A172 (cell line): ENCODE measurements at places on chromosomes 6 and 20.

GRCh38 chr6:42338744-42339222 is 112.9 kb downstream of the TRERF1 start:
- peak; percentile 98 for DNase-seq

DNA sequence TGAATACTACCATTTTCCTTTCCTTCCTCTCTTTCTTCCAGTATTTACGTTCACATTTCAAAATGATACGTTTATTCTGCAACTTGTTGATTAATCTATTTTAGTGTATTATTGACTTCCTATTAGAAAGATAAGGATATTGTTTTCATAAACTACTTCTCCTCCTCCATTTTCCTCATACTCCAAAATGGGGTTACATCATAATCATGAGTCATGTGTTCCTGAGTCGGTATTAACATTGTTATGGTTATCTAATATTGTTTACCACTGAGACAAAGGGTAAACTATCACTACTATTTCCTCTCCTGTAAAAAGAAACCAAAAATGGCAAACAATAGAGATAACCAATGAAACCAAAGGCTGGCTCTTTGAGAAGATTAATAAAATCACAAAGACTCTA is 126.5 kb upstream of the CDYL start:
- DNase-seq: no peak

DNA sequence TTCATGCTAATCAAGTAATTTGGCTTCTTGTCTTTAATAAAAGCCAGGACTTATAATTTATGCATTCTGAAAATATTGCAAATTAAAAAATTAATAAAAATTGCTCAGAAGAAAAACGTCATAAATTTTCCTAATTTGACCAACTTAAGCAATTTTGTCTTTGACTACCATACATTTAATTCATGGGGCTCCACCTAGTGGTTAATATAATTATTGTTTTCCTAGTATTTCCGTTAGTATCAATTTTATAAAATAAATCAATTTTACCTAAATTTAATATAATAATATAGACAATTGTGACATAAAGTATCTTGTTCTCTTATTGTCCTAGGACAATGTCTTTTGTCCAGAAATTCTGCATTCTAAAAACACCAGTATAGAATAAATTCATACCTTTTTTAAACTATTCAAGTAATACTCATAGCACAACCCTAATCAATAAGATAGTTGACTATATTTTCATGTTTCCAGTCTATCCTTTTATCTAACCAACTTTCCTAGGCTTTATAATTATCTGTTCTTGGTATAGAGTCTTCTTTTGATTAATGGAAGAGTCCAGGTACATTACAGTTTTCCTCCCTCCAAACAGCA is 319.9 kb downstream of the TRDN start:
- no peak for DNase-seq

DNA sequence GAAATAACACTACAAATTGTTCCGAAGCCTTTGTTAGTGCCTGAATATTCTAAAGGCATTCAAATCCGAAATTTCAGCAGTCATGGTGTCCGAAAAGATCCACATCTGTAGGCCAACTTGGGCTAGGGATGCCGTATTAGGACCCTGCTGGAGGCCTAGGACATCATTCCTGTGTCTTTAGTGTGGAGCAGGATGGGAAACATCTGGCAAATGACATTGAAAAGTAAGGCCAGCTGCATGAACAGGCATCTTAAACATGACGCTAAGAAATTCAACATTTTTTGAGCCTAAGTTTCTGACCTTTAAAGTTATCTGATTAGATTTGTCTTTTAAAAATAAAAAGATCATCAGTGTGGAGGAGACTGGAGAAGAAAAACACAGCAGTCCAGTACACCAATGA is 91.3 kb downstream of the MYLK4 start:
- DNase-seq: no peak

DNA sequence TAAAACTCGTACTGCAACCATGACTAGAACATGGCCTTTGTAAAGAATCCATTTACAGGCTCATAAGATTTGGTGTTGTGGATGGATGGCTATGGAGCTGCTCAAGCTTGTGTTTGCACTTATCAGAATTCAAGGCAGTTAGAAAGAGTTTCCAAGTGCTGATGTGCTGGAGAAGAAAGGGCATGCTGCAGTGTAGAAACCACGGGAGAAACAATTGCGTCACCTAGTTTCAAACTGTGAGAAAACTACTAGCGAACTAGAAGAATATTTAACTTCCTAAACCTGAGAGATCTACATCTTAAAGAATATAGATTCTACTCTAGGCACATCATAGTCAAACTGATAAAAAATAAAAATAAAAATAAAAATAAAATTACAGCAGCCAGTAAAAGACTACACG is 116.2 kb downstream of the SGK1 start:
- DNase-seq: no peak

DNA sequence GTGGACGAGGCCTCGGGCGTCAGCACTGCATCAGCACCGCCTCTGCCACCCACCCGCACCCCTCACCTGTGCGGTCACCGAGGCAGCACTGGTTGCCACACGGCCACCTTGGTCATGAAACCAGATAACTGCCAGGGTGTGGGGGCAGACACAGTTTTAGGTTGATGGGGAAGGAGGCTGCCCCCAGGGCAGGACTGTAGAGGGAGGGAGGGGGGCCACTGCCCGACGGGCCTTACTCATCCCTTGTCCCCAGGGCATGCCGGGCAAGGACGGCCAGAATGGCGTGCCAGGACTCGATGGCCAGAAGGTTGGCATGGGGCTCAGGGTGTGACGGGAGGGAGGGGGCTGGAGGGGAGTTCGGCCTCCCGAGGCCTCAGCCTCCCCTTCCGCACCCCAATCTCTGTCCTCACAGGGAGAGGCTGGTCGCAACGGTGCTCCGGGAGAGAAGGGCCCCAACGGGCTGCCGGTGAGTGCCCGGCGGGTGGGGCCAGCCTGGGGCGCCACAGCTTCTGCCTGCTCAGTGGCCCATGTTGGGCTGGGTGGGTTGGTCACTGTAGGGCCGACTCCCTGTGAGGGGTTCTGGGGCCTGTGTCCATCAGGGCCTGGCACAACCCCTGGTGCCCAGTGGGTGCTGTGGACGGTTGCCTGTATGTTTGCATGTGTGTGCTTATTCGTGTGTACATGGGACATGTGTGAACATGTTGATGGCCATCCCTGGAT is 11.8 kb downstream of the COL9A3 start:
- no peak for DNase-seq

DNA sequence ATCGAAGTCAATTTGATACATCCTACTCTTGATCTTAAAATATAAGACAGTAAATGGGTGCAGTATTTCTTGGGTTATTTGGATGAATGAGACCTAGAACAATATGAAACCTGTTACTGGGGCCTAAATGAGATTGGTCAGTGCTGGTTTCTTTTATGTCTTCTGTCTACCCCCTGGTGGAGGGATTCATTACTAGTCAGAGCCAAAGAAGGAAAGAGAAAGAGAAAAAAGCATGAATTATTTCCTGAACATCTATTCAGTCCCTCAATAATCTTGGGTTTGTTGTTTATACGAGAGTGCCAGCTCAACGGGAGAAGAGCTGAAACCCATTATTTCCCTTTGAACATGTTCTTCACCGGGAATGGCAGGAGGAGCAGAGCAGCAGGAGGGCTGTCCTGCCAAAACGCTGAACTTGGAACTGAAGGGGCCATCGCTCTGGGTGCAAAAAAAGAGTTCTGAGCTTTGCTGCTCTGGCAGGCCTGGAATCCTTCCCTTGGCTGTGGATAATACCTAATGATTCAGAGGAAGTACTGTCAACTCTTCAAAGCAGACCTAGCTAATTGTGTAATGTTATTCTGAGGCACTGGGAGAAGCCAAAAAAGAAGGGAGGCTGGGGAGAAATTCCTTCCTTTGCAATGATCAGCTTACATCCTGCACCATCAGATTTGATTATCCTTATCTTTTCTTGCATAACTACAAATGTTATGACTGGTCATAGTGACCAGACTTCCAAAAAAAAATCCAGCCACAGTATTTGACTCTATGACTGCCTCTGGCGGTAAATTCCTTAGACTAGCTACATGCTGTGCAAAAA is 72.0 kb downstream of the BLOC1S5 start:
- DNase-seq: peak; percentile 69

GRCh38 chr20:10119336-10119735 is 84.5 kb downstream of the ANKEF1 start:
- no peak for DNase-seq

- DNase-seq: no peak
Measured at GRCh38 chr20:5170341-5170740, 43.5 kb downstream of the CDS2 start.

- peak; percentile 70 for DNase-seq
Measured at GRCh38 chr6:39430871-39431523, 108.5 kb upstream of the KCNK16 start.

GRCh38 chr6:157117431-157118095 is 205.8 kb downstream of the TMEM242 start:
- no peak for DNase-seq

DNA sequence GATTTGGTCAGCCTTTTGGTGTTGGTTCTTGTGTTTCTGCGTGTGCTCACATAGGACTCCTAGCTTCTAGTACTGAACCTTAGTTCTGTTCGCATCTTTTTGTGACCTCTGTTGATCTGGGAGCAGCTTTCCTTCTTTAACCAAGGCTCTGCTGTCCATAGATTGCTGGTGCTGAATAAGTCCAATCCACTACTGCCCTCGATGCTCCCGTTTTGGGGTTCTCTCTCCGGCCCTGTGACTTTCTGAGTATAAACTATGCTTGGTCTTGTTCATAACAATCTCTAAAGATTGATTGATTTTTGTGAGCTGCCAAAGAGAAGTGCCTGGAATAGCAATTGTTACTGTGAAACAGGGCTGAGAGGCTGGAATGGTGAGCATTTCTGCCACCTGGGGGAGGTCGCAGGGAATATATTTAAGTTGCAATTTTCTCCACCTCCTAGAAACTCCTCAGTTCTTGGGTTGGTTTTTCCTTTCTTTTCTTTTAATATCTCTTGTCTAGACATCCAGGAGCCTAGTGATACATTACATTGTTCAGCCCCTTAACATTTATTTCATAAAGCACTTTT is 422.9 kb upstream of the CHD6 start:
- no peak for DNase-seq

DNA sequence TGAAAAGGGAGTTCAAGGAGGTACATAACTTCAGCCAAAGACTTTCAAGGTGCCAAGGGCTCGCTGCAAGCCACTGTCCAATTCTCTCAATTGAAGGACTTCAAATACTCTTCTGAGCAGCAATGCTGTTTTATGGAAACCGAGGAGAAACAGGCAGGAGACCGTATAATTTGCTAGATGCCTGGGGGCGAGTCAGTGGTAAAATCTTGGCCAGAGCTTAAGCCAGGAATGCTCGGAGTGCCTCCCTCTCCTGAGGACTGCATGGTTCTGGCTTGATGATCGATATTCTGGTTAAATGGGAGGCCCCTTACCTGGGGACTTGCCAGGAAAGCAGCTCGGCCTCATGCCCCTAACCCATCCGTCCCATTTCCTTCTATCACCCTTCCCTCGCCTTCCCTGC is 35.8 kb upstream of the NOP56 start:
- DNase-seq: no peak

DNA sequence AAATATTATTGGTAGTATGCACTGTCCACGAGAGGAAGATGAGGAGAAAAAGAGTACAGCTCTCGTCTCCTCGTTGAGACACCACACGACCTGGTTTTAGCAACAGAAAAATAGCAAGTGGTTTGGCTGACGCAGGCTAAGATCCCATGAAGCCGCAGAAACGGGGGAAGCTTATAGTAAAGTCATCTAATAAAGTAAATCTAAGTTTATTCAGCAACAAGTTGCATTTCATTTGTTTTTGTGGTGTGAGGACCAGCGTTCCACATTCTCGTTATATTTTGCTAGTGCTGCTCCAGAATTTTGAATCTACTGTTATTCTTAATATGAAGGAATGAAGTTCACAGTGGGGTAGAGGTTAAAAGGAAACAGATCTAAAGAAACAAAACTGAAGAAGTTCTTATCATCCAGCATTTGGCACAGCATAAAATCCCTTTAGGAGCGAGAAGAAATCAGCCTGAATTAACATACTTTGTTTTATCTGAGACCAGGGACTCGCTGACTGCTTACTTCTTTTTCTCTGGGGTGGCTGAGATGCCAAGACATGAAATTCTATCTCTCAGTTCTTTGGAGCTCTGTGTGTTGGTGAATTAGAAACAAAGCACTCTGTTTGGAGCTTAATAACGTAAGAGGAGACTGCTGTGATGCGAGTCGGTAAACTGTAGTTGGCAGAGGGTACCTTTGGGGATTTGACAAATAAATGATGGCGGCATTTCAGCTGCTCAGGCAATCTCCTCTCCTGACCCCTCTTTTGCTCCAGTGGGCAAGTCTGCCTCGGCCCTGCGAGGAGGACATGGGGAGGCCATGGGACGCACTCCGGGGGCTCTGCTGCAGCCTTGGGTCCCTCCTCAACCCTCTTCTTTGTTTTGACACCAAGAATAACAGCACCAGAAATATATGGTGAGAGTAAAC is 24.9 kb upstream of the IRF4 start:
- DNase-seq: no peak

DNA sequence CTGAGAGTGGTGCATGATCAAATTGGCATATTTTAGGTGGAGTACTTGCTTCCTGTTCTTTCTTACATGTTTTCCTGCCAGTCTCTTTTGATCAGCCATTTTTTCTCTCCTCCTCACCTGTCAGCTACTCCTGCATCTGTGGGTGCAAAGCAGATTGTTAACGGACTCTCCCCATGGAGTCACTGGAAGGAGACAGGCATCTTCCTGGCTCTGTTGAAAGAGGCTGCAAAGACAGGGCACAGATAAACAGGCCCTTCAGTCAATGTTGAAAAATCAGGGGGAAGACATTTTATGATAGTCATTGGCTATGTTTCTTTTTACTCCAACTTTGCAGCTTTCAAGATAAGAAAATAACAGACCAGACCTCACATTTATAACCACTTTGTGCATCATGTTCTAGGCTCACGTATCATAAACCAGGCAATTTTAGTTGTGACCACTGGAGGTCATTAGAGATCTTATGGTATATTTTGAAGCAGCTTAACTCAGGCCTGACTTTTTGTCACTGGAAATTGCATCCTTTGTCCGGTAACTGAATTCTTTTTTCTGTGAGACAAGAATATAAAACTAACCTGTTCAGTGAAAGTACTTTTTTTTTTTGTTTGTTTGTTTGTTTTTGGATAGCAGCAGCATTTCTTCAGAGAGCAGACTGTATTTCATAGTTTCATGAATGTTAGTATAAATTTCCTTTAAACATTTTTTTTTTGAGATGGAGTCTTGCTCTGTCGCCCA is 20.1 kb downstream of the ECT2L start:
- DNase-seq: peak; percentile 53

DNA sequence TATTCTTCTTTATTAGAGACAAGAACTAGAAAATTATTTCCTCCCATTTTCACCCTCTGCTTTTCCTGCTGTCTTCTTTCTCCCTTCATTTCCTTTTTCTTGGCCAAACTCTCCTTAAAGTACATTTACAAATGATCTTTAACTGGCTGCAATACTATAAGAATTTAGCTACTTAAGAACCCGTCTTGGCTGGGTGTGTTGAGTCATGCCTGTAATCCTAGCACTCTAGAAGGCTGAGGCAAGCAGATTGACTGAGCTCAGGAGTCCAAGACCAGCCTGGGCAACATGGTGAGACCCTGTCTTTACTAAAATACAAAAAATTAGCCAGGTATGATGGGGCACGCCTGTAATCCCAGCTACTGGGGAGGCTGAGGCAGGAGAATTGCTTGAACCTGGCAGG is 39.3 kb upstream of the SRPK1 start:
- DNase-seq: no peak

GRCh38 chr6:14194483-14194882 is 76.9 kb downstream of the CD83 start:
- no peak for DNase-seq

GRCh38 chr6:121826156-121826810 is 390.8 kb downstream of the GJA1 start:
- DNase-seq: peak; percentile 88

- no peak for DNase-seq
Measured at GRCh38 chr20:23459461-23460150, 6.9 kb upstream of the CST11 start.
